ENCODE measurements at places on chromosomes 5 and 9.

GRCh38 chr9:136603901-136604814 lies 58.3 kb upstream of the NOTCH1 start:
- no peak for DNase-seq

GRCh38 chr9:131685753-131686706 lies 53.8 kb downstream of the RAPGEF1 start:
- DNase-seq, result no peak

GRCh38 chr5:175589714-175590113 lies 68.2 kb upstream of the HRH2 start:
- DNase-seq, result no peak

DNA sequence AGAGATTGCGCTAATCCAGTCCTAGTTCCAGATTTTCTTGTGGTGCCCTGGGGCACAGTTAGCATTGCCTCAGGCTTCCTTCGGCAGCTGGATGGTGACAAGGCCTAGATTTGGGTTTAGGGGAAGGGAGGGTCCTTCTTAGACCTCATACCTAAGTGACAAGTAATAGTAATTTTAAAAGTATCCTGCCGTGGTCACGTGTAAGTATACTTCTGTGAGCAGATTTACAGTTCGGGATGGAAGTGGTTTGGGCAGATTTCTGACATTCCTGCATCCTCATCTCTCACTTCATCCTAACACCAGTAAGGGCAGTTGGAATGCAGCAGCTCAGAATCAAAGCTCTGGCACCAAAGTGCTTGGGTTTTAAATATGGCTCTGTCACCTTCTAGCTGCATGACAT lies 71.6 kb downstream of the LRRC70 start:
- no peak for DNase-seq

GRCh38 chr5:16619136-16619535 lies 2.3 kb upstream of the RETREG1 start:
- DNase-seq, result no peak

GRCh38 chr5:28751396-28751795 lies 1713.0 kb upstream of the CDH9 start:
- no peak for DNase-seq

DNA sequence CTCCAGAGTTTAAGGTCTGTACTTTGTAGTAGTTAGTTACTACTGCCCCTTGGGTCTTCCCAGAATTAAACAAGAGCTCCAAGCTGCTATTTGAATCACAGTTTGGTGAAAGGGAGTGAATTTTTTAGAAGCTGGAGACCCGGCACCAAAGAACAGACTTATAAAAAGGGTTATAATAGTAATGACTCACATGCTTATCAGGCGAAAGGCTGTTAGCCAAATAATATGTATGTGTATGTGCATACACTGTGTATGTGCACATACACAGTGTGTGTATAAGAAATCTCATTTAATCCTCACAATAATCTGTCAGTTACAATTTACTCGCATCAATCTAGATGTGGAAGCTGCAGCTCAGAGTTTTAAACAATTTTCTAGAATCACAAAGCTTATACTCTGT lies 59.5 kb upstream of the ITGA1 start:
- DNase-seq, result no peak

- no peak for DNase-seq
Measured at GRCh38 chr5:125367702-125368101, 621.3 kb upstream of the ZNF608 start.

DNA sequence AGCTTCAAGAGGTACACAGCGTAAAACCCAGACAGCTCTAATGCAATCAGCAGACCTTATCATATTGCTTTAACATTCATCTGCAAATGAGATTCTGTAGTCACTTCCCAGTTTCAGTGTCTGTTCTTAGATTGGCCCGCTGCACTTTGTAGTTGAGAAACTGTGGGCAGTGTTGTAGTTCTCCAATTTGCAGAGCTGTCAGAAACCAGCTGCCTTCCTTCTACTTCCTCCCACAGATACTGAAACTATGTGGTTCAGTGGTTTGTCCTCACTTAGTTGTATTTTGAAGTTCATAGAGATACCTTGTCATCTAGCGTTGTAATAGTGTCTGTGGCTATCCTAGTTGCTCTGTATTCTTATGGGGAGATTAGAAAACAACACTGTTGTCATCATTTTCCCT lies 39.6 kb upstream of the TRIM36 start:
- DNase-seq, result no peak

DNA sequence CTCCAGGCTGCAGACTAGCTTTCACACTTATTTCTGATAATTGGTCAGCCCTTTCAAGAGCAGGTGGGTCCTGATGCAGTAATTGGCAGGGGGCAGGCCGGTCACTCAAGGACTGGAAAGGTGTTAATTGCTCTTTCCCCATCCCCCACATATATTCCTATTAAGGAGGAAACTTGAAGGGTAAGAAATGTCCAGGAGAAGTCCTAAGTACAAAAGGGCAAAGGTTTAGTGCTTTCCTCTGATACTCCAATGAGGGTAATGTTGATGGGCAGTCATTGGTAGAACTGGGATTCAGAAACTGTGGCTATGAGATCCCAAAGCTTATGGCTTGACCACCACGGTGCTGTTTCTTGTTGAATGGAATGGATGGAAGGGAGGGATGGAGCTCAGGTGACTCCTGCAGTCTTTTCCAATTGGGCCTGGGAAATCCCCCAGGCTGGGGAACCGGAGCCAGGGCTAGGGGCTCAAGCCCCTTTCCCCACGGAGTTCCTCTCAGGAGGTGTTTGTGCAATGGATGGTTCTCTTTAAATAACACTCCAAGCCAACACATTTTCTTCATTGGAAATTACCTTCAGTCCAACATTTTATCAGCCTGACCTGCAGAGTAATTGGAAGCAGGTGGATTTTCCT lies 103.2 kb upstream of the ALDH1B1 start:
- no peak for DNase-seq

DNA sequence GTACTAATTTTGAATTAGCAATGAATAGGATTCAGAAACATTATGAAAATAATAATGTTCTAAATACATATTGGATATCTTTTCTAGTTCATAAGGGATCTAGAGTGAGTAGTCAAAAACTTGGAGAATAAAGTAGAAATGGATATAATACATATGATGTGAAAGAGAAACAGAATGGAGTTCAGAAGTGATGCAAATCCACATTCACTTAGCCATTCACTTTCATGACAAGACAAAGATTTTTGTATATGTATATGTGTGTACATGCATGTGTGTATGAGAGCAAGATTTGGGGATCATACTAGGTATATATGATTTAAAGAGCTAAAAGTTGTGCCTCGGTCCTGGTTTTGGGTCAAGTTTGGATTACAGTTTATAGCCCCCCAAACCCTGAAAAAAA lies 34.1 kb downstream of the TMEM252 start:
- no peak for DNase-seq

DNA sequence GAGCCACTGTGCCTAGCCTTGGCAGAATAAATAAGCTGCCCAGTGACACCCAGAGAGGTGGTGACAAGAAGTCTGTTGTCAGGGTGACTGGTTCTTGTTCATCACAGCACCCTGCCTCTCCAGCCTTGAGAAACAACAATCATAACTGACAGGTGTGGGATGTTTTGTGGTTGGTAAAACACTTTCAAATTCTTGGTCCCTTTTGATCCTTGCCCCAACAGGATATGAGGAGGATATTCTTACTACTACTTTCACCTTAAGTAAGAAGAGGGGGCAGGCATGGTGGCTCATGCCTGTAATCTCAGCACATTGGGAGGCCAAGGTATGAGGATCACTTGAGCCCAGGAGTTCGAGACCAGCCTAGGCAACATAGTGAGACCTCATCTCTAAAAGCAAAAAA lies 14.2 kb upstream of the FRRS1L start:
- no peak for DNase-seq

DNA sequence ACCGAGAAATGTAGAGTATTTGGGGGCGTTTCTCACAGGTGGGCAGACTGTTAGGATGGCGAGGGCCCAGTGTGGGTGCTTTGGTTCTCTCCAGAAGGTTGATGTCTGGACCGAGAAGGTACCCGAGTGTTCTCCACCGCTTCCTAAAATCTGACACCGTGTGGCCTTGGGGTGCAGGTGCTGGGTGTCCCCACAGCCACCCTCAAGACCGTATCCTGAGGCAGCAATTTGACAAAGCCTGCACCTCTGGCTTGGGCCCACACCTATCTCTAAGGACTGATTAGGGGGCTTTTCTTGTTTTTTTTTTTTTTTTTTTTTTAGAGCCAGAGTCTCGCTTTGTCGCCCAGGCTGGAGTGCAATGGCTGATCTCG lies 1.3 kb downstream of the PPP1R26 start:
- no peak for DNase-seq

DNA sequence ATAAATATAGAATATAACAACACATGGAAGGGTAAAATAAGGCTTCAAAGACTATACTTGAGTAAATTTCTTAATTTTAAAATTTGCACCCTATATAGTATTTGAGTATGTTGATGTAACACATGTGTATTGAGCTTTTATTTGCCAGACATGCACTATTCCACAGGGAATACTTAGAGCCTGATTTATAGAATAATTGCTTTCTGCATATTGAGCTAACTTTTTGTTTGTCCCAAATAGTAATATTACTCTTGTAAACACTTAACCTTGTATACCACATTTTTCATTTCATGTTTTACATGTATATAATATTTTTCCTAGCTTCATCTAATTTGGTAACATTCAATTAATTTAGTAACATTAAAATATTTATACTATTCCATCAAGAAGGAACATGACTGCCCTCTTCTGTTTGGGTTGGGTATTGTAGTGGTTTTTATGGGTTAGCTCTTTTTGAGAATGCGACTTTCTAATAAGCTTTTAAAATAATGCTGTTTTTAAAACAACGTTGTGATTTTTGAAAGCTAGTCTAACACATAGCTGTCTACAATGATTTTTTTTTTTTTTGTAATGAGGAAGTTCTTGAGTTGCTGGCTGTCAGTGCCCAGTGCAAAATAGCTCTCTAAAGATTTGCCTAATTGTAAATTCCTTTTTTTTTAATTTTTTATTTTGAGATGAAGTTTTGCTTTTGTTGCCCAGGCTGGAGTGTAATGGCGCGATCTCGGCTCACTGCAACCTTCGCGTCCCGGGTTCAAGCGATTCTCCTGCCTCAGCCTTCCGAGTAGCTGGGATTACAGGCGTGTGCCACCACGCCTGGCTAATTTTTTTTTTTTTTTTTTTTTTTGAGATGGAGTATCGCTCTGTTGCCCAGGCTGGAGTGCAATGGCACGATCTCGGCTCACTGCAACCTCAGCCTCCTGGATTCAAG lies 4.8 kb downstream of the SUB1 start:
- DNase-seq, result no peak

GRCh38 chr5:129382921-129383672 lies 77.0 kb upstream of the ADAMTS19 start:
- no peak for DNase-seq

DNA sequence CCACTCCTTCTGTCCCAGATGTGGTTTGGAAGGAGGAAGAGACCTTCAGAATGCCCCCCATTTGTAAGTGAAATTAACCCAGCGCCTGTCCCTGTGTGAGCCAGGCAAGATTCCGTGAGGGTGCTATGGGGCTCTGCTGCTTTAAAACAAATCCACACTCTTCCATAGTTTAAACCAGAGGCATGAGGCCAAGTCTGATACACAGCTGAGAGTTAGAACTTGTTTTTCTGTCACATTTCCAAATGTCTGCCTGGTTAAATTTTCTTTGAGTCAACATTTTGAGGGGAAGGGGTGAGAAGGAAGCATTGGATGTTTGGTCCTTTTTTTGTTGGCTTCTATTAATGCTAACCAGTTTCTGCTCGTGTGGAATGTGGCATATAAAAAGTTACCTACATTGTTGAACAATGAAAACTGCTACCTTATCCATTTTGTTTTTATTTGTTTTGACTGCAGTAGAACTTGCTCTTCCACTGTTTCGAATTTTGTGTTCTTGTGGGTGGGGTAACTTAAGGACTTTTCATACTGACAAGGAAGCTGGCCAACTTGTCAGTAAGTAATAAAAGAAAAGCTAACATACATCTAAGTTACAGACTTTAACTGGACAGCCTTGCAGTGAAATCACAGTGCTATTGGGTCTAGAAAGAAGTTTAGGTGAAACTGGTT lies 12.9 kb downstream of the RGMB start:
- DNase-seq, result no peak

- no peak for DNase-seq
Measured at GRCh38 chr5:153756540-153756939, 266.1 kb downstream of the GRIA1 start.

- DNase-seq, result no peak
Measured at GRCh38 chr9:78566948-78567675, 270.2 kb downstream of the PSAT1 start.

- no peak for DNase-seq
Measured at GRCh38 chr5:54519509-54519876, 1.9 kb downstream of the SNX18 start.

DNA sequence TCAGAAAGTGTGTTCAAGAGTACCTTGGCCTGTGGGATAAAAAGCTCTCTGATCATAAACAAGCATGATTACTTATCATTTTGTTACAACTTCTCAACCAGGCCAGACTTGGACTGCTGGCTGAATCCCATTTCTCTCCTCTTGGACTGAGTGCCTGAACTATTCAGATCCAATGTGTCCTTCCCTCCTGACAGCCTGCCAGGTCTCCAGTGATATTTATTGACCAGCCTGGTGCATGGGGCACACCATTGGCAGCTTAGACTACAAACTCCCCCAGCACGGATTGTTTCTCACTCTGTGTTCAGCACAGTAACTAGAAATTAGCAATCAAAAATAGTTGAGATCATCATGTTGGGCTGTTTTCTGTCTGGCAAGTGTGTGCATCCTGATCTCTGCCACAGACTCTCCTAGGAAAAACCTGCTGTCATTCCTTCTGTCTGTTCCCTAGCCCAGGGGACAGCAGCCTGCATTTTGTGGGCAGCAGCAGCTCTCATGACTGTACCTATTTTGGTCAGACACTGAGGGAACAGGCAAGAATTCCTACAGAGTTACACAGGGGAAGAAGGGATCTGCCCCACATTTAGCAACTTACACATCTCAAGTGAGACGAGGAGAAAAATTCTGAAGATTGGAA lies 348.1 kb downstream of the ADAMTS6 start:
- no peak for DNase-seq

- DNase-seq, result no peak
Measured at GRCh38 chr5:76521240-76521758, 101.9 kb downstream of the F2RL2 start.

DNA sequence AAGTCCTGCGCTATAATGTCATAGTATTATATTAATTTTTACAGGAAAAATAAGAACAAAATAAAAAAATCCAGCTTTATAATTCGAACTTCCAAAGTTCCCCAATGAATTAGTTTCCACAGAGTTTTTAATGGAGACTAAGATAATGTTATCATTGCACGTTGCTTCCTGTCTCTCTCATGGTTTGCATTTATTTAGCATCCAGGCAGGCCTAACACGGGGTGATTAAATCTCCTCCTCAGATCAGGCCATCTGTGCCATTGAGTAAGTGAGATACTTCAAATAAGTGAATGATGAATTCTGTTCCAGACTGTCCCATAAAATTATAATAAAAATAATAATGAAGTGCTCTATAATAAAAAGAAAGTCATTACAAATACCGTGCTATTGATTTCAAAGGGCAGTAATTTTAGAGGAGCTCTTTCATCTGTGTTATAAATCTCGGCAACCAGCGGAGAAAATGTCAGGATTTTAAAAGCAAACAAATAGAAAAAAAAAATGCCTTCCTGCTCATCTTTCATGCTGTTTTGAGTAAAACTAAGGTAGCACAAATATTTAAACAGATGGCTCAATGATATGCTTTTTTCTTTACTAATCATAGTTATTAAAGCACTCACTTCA lies 570.6 kb upstream of the ZNF608 start:
- no peak for DNase-seq

- no peak for DNase-seq
Measured at GRCh38 chr9:132978451-132979131, at the start of gene GFI1B. Gene GFI1B, plus strand, starts transcription at chr9:132978694. Its CDS starts 7,985 bp downstream, at chr9:132986679.

- no peak for DNase-seq
Measured at GRCh38 chr5:56175488-56175887, 57.6 kb downstream of the ANKRD55 start.
